Spinal cord (tissue), 10 donors: ENCODE measurements at places on chromosomes 4 and X.

DNA sequence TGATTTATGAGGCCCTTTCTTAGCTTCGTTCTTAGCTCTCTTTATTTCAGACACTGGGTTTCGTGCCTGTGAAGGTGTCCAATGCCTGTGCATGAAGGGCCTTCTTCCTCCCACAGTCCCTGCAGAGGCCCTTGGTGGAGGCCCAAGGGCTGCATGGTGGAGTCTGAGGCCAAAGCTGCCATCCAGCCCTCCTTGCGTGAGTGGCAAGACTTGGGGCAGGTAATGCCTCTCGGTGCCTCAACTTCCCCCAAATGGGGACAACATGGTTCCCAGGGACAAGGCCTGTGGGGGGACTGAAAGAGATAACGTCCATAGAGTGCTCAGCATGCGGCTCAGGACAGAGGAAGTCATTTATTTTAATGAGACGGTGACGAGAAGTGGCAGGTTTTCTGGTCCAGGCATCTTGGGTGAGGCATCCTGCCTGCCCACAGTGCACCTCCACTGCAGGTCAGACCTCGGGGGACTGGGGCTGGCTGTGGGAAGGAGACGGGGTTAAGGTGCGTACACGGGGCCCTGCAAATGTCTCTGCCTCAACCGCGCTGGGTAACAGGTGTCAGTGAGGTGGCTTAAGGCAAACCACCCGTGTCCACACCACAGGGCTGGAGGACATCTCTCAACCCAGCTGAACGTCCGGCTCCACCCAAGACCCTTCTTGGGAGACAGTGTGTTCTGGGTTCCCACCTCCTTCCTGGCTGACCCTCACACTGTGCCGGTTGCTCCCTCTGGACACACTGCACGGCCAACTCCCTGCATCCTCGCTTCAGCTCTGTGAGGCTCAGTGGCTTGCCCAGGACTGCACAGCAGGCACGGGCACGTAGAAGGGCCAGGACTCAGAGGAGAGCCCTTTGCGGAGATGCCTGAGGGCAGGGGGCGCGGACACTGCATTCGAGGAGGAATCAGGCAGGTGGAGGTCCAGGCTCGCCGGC lies 50.5 kb downstream of the PSAPL1 start:
- no peak for DNase-seq

GRCh38 chr4:5051278-5052203 lies at the start of gene STK32B:
Gene STK32B, plus strand, starts transcription at chr4:5051480.
- DNase-seq: no peak

DNA sequence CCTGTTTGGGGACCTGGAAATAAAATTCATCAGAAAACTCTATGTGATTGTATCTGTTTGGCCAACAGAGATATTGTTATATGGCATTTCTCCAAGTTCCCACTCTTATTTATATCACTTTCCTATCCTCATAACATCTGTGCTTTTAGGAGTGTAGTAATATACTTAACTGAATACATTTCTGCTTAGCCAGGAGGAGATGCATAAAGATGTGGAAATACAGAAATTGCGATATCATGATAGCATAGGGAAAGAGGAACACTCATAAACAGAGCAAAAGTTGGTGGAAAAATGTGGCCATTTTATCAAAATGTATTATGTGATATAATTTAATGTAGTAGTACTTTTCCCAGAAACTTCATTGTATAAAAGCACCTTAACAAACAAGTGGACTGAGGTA lies 46.1 kb upstream of the TSPAN7 start:
- DNase-seq: no peak

DNA sequence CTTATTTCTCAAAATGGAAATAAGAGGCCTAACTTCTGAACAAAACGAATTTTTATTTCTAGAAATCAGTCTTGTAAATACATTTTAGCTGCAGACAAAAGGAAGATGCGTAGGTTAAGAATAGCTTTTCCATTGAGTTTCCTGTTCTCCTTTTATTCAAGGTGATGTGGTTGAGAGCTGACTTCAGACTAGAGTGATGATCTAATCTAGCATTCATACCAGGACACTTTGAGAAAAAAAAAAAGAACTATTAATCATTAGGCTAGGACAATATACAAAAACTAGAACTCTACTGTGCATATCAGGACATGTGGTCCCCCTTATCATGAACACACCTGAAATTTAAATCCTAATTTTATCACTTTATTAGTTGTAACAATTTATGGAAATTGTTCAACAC lies 884.5 kb upstream of the EPHA5 start:
- no peak for DNase-seq

- DNase-seq: no peak
These were observed 516.9 kb downstream of the PDHA2 start for GRCh38 chr4:96356591-96357370.

- no peak for DNase-seq
These were observed 56.6 kb downstream of the SPATA18 start for GRCh38 chr4:52107745-52108144.

DNA sequence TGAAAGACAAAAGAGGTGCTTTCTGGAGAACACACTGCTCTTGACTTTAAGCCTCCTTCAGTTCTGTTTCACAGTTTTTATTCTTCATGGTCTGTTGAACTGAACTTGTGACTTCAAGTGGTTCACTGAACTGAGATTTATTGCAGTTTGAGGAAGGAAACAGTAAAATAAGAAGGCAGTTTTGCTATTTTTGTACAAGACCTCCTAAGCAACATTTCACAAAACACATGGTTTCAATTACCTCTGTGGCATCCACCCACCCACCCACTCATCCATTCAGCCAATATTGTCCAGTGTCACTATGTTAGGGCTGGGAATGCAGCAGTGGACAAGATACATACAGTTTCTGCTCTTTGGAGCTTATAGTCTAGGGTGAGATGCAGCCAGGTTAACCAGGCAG lies 131.3 kb downstream of the IL1RAPL2 start:
- peak; percentile 13 for DNase-seq

DNA sequence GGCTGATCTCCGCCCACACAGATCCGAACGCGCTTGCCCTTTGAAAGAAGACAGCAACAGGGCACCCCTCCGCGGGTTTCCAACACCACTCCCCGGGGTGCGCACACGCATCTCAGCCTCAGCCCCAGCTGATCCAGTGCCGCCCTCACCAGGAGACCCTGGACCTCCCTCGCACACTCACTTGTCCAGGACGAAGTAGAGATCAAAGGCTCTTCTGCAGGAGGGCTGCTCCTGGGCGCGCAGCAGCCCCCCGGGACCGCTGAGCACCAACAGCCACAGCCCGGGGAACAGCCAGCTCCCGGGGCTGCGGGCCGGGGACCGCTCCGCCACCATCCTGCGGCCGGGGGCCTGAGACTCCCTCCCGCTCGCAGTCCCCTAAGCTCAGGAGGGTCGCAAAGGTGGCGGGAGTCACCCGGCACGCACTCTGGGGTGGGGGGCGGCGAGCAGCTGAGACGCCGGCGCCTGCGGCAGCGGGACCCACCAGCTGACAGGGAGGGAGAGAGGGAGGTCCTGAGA lies 743 bp downstream of the ANTXR2 start:
- no peak for DNase-seq
